H4 (cell line): ENCODE measurements at places on chromosomes 2 and 18. TPM values are rescaled to one million over a fixed set of nuclear protein-coding genes. Genes with fewer than 3 reads are reported as not detected.

The MYO3B gene
- 0.10 TPM in 1 of 2 replicates, not detected in the other for total RNA-seq

The SERPINB7 gene
- total RNA-seq: 1.3 TPM in 1 of 2 replicates, not detected in the other

The LOXHD1 gene
- not detected in 2 replicates for total RNA-seq

The PCARE gene
- not detected in 2 replicates for total RNA-seq

The SCN2A gene
- total RNA-seq: 0.10 and 0.64 TPM in 2 replicates

The FAM110C gene
- total RNA-seq: 0.12 and 0.15 TPM in 2 replicates

The GPR75 gene
- 1.1 and 1.4 TPM in 2 replicates for total RNA-seq
